ENCODE measurements at places on chromosomes 12 and 14.

GRCh38 chr12:24890048-24890803, 58.7 kb downstream of the BCAT1 start:
- no peak for DNase-seq

DNA sequence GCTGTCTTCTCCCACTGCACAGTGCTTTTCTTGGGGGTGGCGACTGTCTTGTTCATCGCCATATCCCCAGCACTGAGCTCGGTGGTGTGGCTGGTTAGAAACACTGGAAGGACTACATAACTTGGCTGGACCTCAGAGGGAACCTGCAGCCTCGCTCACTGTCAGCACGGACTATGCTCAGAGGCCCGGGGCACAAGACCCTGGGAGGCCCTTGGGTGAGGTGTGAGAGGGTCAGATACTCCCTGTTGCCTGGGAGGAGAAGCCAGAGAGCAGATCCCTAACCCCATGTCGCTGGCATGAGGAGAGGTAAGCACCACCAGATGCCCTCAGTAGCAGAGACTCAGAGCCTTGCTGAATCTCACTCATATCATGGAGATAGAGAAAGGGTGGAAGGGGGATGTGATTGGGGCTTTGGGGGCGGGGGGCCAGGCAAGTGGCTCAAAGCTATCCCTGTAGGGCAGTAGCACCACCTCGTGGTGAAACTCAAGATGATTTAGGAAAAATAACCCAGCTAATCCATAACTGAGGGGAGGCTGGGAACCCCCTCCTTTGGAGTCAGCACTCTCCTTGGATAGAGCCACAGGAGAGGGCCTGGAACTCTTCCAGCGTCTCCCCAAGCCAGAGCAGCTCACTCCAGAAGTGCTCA, 18.7 kb upstream of the HDAC7 start:
- peak; percentile 56 for DNase-seq

GRCh38 chr12:69685810-69686209, 13.3 kb downstream of the BEST3 start:
- no peak for DNase-seq

DNA sequence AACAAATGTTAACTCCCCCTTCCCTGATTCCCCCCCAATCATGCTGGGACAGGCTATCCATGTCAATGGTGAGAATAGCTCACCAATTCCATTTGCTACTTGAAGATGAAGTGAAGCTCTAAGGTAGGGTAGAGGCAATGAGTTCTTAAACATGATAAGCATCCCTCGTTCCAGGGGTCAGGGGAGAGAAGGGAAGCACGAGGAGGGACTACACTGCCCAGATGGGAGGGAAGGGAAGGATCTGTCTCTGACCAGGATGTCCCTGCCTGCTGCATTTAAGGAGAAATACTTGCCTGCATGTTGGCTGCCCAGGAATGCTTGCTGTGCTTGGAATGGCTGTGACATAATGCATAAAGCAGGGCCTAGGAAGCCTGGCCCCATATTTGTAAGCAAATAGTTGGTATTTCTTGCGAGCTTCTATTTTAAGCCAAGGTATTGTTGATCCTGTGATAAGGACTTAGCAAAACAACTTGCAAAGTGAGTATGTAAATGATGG, 155.1 kb downstream of the CEP83 start:
- no peak for DNase-seq

Measured in CD4-positive, alpha-beta T cell treated with Interleukin-4 for 1 hour (primary cell).